ENCODE measurements at places on chromosomes 12 and 14.
A peak's percentile ranks its signal among the peaks of the same experiment; 100 is the strongest.

DNA sequence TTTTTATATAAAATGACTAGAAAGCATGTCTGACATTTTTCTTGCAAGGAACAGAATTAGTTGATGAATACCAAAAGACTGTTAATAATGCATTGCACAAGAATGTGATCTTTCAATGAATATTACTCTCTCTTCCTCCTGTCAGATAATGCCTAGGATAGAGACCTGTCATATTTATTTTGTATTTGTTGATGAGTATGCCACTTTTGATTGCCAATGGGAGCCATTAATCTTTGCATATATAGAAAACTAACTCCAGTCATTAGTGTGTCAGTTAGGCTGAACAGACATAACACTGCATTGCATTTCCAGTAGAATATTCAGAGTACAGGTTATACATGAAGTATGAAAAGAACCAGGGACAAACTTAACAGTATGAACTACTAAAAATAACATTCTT lies 1125.3 kb downstream of the LRFN5 start:
- DNase-seq, result no peak

GRCh38 chr14:59570122-59570521 lies 6.5 kb downstream of the CCDC175 start:
- DNase-seq, result no peak

- peak; percentile 54 for DNase-seq
These were observed 126.1 kb downstream of the SLC38A6 start for GRCh38 chr14:61106959-61107641.

- DNase-seq, result no peak
These were observed 24.9 kb upstream of the C12orf76 start for GRCh38 chr12:110073049-110073831.

DNA sequence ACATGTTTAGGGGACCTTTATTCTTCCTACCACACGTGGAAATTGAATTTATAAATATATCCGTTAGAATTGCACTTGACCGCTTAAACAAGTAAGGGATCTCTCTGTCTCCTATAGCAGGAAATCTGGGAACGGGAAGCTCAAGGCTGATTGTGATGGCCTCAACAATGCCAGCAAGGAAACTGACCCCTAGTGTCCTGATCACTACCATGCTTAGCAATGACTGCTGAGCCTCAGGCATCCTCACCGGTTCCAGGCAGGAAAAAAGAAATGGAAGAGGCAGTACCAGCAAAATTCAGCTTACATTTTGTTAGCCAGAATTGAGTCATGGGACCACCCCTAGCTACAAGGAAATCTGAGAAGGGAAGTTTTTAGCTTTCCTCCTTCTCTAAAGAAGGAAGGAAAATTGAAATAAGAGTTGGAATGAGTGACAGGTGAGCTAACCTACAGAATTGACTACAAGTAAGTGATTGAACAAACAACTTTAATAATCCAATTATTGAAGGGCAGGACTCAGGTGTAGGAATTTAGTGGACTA lies 43.9 kb upstream of the AMN1 start:
- no peak for DNase-seq

GRCh38 chr12:90896821-90897220 lies 58.2 kb downstream of the CCER1 start:
- DNase-seq, result no peak

DNA sequence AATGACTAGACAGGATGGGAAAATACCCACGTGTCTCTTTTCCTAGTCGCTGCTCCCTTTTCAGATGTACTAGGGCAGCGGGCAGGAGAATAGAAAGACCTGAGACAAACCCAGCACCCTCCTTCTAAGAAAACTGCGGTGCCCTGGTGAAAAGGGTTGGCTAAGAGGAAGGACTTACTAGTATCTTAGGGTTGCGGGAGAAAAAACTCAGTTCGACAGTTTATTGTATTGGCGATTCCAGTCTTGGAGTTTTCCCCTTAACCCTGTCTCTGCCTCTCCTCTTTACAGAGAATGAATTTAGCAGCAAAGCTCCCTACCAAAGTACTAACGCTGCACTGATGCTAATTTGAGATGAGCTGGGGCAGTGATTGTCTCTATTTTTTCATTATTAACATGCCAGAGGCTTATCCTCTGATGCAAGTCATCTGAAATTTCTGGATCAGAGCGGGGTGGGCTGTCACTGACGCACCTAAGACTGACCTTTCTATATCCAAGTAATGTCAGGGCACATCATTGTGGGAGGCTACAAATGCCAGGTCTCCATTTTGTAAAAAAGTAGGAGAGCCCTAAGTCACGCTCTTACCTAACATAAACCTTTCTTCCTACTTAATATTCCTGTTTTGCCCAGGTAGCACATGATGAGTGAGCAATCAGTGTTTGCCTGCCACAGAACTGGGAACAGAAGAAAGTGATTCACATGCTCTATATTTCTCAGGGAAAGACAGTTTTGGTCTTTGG lies 916 bp upstream of the PAWR start:
- DNase-seq, result no peak

- peak; percentile 29 for DNase-seq
These were observed 552.6 kb upstream of the ATP2B1 start for GRCh38 chr12:90261283-90261682.

DNA sequence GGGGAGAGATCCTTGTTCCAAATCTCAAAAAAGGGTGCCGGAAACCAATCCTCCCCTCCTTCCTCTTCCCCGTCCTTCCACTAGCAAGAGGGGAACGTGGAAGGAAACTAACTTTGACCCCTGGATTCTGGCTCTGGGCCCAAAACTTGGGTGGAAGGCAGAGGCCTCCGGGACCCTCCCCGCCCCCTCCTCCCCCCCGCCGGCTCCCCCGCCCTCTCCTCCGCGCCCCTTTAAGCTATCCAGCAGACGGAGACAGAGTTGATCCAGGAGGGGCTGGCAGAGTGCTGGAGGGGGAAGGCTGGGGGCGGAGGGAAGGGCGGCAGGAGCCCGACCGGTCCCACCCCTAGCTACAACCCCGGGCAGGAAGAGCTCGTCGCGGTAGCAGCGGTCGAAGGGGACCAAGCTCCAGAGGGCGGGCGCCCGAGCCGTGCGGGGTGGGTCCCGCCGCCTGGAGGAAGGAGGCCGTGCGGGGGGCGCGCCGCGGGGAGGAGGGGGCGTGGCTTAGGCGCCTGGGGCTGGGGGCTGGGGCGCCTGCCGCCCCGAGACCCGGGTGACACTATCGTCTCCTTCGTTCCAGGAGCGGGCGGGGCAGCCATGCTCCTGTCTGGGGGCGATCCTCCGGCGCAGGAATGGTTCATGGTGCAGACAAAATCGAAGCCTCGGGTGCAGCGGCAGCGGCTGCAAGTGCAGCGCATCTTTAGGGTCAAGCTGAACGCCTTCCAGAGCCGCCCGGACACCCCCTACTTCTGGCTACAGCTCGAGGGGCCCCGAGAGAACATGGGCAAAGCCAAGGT lies at the start of gene NYNRIN:
NYNRIN (plus strand) TSS at position 351 of the 794 bp plus-strand sequence; CDS start at position 595, 244 bp downstream.
- DNase-seq, result peak; percentile 62
